Activated T-helper 17 cell treated with anti-CD3 and anti-CD28 coated beads, Interleukin-2, amount 50 U/mL, for 72 hours (primary cell): ENCODE measurements at places on chromosomes 5 and 9. TPM values are rescaled to one million over a fixed set of nuclear protein-coding genes. Genes with fewer than 3 reads are reported as not detected.

The PCDHB11 gene
- not detected for total RNA-seq

The PALM2AKAP2 gene
- total RNA-seq, result 3.5 TPM

The SPAG8 gene
- 0.43 TPM for total RNA-seq

The YIPF5 gene
- total RNA-seq, result 51.4 TPM

The TTC33 gene
- 21.4 TPM for total RNA-seq

The NFIB gene
- not detected for total RNA-seq

The PCDHGA12 gene
- not detected for total RNA-seq

GRCh38 chr5:14996997-14997396 lies 125.4 kb upstream of the ANKH start:
- no peak for ATAC-seq

GRCh38 chr9:14271093-14271673 lies 42.8 kb downstream of the NFIB start:
- no peak for ATAC-seq

DNA sequence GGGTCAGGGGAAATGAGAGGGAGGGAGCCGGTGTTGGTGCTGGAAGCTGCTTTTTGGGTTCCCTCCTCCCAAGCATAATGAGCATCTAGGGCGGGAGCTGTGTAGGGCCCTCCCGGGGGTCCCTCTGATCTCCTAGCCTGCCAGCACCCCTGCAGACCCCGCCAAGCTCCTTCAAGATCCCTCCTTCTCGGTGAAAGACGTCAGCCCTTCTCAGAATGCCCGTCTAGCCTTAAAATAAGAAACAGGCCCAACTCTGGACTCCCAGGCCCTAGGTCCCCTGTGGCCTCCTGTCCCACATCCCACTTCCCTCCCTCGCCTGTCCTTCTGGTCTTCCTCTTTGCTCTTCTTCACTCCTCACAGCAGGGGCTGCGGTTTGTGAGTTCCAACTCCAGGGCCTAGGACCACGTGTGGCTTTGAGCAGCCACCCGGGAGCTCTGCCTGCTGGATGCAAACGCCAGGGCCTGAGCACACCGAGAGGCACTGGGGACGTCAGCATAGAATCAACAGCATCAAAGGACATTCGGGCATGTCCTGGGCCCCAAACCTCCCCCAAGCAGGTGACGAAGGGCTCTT lies 8.8 kb upstream of the SCGB3A1 start:
- no peak for ATAC-seq

GRCh38 chr9:112403614-112404201 lies 23.8 kb downstream of the HSDL2 start:
- ATAC-seq, result no peak

GRCh38 chr9:97573482-97574073 lies 59.6 kb downstream of the TSTD2 start:
- peak; percentile 45 for ATAC-seq

- ATAC-seq, result no peak
Measured at GRCh38 chr9:82810915-82811314, 252.0 kb downstream of the RASEF start.

DNA sequence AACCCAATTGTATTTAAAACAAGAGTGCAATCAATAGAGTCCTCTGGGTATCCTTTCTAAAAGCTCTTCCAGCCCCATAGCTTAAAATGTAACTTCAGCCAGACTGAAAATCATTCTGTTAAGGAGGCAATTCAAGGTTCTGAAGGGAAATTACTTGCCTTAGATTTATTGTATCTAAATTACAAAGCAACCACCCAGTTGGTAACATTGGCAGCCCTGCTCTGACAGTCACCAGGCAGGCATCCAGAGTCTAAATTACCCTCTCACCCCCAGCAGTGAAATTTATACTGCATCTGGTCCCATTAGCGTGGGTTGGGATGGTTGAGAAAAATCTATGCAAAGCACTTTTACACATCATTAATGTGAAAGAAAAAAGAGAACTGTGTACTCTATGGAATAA lies 514.7 kb downstream of the MTRR start:
- no peak for ATAC-seq

- ATAC-seq, result no peak
Measured at GRCh38 chr5:132313961-132314432, 19.8 kb downstream of the SLC22A4 start.

DNA sequence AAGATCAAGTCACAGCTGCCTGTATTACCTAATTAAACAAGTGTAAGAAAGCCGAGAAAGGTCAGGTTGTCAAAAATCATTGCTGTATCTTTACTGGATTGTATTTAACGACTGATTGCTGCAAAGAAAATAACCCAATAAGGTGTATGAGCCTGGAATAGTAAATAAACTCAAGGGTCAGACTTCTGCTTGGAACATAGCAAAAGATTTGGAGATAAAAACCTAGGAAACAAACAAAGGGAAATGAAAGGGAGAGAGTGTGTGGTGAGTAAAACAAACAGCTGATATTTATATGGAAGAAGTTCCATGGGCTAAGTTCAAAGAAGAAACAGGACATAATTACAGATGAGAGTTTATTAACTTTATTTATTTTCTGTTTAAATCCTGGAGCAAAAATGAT lies 354.0 kb downstream of the TLR4 start:
- ATAC-seq, result no peak

DNA sequence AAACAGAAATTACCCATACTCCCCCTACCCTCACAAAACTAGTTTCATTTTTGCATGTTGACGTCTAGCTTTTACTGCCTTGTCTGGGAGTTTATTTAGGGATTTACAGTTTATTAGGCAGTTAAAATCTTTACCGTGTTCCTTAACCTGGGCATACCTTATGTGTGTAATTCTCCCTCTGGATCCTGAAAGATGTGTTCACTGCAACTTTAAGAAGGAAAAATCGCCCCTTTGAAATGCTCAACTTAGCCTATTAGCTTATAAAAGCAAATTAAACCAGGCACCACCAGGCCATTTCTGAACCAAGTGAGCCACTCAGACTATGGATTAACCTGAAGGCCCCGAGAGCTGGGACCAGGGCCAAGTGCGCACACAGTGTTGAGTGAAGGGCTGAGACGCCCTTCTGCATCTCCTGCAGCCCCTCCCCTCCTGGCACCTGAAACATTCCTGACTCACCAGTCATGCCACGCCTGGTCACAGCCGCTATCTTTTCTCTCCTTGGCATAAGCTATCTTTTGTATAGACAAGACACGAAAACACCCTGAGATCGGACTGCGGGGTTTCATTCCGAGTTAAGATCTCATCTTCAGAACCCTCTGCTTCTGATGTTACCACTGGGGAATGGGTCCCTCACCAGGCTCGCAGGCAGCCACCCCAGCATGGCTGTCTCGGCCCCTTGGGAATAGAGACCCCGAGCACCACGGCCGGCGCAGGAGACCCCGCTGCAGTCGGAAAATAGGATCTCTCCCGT lies 111.9 kb downstream of the ROR2 start:
- no peak for ATAC-seq

DNA sequence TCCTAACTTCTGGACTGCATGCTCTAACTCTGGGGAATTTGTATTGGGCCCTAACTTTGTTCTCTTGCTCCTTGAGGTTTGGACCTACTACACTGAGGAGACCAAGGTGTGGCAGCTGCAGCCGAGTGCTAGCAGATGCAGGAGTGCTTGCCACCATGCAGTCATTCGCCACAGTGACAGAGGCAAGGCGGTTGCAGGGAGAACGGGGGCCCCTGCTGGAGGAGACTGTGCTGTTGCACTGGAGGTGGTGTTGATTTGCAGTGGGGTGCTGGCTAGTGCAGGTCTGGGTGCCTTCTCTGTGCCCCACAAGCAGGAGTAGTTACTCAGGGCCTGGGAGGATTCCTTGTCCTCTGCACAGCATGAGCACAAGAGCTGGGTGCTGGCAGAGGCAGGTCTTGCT lies 22.4 kb upstream of the DIRAS2 start:
- ATAC-seq, result no peak

DNA sequence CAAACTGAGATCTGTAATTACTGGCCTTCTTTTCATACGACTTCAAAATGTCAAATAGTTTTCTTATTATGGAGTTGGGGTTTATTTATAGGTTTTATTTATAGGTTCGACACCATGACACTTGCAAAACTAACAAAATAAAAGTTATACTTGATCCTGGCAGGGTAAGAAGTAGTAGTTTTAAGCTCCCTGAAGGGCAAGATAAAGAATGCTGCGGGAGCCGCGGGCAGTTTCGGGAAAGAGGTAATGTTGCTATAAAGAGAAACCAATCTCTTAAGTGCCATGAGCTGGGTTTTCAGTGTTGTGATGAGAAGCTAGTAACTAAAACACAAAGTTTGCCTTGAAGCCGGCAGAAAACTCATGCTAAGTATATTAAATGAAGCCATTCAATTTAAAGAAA lies 24.8 kb downstream of the PTPN3 start:
- ATAC-seq, result no peak

- no peak for ATAC-seq
Measured at GRCh38 chr5:92907938-92908606, 672.9 kb downstream of the NR2F1-AS1 start.
